ENCODE measurements at places on chromosomes 6 and 20.
A peak's percentile ranks its signal among the peaks of the same experiment; 100 is the strongest.

- DNase-seq = no peak
These were observed 364.3 kb downstream of the RIMS1 start for GRCh38 chr6:72250664-72251063.

DNA sequence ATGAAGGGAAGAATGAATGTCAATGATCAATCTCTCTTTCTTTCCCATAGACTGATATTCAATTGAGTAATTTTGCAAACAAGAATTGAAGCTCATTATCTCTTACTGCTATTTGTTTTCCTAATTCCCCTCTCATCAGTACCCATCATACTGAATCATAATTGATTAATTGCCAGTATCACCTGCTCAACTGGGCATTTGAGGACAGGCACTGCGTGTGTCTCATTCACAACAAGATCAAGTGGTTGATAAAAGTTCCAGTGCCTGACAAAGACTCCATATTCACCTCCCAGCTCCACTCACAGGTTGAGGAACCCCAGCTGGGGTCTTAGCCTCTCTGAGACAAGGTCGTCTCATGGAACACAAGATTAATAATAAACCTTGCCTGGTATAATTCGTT lies 67.7 kb downstream of the BCAS1 start:
- no peak for DNase-seq

- DNase-seq = no peak
These were observed 4.8 kb upstream of the MTFR2 start for GRCh38 chr6:136254851-136255466.

DNA sequence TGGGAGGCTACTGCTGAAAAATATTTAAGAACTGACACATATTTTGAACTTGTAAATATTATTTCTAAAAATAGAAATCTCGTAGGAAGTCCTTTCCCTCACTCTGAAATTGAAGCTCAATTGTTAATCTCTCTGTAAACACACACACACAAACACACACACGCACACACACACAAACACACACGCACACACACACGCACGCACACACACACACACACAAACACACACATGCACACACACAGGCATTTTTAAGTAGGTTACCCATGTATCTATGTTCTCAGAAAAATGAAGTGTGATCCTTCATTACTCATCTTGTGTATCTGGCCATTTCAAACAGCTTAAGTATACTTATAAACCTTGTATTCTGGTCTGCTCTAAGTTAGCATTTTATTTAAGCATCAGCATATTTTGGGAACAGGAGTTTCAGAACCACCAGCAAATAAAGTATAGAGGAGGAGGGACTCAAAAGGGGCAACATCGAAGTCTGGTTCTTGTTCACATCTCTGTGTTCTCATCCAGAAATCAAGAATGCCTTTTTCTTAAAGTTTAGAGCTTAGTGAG lies 11.6 kb downstream of the CCN6 start:
- DNase-seq = no peak

- DNase-seq = no peak
These were observed 40.3 kb downstream of the MAP3K5 start for GRCh38 chr6:136751991-136752390.

- DNase-seq = no peak
These were observed 43.8 kb upstream of the SYNDIG1 start for GRCh38 chr20:24425523-24426135.

- peak; percentile 65 for DNase-seq
These were observed 39.2 kb upstream of the NHSL1 start for GRCh38 chr6:138538390-138539031.

- peak; percentile 76 for DNase-seq
These were observed 47.9 kb upstream of the ARID1B start for GRCh38 chr6:156729248-156729647.

- DNase-seq = no peak
These were observed 45.2 kb upstream of the RREB1 start for GRCh38 chr6:7062451-7063162.

DNA sequence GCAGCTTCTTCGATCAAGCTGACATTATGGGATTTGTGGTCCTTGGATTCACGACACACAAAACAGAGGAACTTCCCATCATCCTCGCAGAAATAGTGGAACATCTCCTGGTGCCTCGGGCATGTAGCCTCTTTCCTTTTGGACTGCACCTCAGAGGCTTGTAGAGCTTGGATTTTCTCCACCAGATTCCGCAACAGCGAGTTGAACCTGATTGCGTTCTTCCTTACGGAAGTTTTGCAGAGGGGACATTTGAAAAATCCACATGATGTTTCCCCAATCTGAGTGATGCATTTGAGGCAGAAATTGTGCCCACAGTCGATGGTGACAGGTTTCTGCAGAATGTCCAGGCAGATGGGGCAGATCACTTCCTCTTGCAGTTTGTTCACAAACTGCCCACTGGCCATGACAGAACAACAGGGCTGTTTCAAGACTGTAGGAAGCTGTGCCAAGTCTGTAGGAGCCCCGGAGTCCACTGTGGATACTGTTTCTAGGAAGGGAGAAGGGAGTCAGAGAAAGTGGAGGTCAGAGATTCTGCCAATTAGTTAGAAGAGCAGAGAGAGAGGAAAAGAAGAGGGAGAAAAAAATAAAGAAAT lies 392 bp downstream of the TRIM31 start:
- DNase-seq = no peak

DNA sequence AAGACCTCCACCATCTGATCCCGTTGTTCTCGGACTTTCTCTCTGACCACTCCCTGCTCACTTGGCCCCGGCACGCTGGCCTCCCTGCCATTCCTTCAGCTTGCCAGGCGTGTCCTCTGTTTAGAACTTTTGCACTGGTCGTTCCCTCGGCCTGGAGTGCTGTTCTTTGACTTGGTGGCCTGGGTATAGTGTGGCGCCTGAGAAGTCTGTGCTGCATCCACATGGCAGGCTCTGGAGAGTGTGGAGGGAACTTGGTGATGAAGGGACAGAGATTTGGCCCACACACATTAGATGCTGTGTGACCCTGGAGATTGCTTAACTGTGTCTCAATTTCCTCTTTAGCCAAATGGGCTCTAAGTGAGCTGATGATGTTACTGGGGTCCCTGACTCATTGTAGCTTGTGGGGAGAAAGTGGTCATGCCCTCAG lies 13.0 kb upstream of the TGM2 start:
- no peak for DNase-seq

DNA sequence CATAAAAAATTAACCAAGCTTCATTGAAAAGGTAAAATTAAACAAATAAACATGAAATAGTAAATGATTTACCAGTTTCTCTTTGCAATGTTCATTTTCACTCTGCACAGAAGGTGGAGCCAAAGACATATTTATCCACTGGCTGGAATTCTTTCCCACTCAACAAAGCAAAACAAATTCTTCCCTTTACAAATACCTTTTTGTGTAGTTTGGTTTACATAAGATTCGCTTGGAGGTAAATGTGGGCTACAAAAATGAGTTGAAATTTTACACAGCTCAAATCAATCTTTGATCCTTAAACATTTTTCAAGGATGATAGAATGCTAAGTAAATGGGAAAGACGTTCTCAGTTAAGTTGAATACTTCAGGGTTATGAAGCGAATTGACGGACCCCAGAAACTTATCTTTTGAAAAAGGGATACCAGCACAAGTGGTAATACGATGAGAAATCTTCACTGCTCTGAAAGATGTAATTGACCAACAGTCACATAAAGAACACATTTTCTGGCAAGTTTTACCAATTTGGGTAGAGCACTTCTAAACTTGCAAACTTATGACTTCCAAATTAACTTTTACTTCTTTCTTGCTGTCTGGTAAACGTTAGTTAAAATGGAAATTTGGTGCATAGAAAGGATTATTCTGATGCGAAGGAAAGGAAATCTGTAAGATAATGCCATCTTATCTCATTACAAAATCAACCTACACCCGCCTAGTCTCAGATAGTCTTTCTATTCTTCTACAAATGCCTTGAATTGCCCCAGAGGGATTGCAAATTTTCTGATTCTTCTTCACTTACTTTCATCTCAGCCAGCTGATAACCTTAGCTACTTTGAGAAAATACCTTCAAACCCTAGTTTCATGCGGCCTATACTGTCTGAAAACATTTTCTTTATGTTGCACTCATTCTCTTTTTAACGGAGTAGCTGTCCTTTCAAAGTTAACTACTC lies 4.7 kb upstream of the GJA1 start:
- peak; percentile 48 for DNase-seq

- peak; percentile 71 for DNase-seq
These were observed 134.2 kb downstream of the TRIM27 start for GRCh38 chr6:28789553-28790083.

DNA sequence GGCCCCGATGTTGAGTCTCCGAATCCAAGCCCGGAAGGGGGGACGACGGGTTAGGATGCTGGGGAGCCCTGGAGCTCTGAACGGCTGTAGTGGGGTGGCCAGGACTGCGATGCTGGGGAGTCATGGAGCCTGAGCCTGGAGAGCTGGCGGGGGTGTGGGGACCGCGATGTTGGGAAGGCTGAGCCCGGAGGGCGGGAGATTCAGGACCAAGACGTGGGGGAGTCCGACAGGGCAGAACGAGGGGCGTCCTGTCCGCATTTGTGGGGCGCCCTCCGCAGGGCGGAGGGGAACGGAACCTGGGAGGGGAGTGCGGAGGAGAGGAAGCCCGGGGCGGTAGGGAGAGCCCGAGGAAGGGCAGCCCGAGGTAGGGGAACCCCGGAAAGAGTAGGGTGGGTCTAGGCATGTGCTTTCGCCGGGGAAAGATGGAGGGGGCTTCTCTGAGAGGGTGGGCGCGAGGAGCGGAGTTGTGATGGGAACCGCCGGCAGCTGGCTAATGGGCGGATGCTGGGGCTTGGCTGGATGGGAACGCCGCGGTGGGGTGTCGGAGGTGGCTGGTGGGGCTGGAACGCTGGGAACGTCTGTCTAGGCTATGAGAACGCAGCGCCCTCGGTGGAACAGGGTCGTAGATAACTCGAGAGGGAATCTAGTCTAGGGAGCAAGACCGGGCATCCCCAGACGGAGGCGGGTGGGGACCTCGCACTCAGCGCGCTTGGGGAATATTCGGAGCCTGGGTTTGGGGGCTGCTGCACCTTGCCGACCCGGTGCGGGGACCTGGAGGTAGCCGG lies 684 bp downstream of the PAQR8 start:
- peak; percentile 9 for DNase-seq

GRCh38 chr6:54307439-54307910 lies 766 bp upstream of the TINAG start:
- no peak for DNase-seq

DNA sequence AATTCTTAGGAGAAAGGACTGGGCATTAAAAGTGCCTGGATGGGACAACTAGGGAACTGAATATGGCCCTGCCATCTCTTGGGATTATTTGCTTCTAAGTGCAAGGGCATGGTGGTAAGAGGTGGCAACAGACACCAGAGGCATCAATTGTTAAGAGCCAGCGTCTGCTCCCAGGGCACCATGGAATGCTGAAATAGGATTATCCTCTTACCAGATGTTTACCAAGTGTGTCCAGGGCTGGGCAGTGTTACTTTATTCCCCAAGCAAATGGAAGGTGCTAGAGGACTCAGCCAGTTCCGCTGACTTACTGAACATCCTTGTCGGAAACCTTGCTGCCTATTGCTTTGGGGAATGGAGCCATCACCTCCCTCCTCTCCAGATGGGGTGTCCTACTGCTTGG lies 273.6 kb upstream of the SUPT3H start:
- no peak for DNase-seq

DNA sequence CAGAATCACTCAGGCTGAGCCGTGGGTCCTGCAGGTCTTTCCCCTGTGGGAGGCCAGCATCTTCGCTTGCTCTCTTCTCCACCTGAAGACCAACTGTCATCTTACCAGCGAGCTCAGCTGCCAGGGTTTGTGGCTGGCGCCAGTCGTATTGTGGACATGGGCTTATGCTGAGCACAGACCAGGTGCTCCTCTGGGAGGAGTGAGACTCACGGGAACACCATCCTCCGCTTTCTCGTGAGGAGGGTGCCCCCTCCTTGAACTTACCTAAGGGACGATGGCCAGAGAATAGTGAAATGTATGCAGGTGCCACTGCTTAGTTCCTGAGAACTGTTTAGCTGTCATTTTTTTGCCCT lies 17.1 kb downstream of the WRNIP1 start:
- DNase-seq = no peak

GRCh38 chr6:169868458-169868857 lies 117.0 kb downstream of the ERMARD start:
- no peak for DNase-seq

- DNase-seq = no peak
These were observed 66.7 kb upstream of the SLC22A1 start for GRCh38 chr6:160054913-160055312.

DNA sequence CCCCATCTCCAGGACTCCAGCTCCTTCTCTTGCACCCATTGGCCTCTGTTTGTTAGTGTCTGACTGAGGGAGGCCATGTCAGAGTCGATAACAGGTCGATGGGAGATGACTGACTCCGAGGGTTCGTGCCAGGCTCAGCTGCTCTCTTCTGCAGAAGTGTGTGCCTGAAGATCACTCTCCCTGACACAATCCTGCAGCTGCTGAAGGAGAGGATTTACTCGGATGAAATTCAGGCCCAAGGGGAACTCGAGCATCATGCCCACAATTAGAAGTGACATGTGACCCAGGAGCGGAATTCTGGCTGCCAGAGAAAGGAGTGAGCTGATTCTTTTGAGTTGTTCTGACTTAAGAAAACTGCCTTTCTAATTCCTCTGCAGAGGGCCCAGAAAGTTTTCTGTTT lies 318.2 kb downstream of the MAFB start:
- DNase-seq = no peak

DNA sequence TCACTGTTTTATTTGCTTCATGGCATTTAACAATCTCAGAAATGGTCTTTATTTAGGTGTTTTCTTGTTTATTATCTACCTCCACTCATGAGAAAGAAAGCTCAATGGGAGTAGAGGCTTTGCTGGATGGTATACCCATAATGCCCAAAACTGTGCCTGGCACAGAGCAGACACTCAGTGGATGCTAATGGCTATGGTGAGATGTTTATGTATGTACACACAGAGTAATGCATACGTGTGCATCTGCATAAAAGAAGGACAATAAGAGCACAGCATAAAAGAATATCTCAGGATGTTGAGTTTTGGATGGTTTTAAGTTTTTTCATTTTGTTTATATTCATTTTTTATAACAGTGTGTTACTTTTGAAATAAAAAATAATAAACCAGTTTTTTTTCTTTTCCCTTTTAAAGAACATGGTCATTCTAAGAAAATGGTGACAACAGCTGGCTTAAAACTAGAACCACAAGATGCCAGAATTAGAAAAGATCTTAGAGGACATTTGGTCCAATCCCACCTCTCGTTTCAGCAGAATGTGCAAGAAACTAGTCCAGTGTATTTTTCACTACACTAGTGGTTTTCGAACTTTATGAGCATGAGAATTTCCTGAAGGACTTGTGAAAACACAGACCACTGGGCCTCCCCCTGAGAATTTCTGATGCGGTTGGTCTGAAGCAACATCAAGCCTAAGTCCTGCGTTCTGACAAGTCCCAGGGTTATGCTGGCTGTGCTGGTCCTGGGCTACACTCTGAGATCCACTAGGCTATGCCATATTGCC lies 131.9 kb downstream of the FYN start:
- DNase-seq = no peak

DNA sequence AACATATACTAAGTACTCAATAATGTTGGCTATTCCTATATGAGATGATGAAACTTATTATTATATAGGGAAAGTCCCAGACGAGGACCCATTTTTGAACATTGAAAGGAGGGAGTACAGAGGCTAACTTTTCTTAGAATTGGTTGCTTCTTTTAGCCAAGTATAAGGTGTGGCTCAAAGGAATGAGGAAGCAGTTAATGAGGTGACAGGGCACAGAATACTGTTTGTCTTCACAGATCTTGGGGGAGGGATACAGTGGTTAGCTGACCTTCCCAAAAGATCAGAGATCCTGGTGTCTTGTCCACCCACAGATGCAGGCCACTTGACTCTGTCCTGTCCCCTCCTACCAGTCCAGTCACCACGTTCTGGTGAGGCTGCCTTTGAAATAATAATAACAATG lies 67.8 kb upstream of the EPB41L1 start:
- no peak for DNase-seq
